Right cardiac atrium (tissue), 5 donors: ENCODE measurements at places on chromosomes 4 and X. TPM values are rescaled to one million over a fixed set of nuclear protein-coding genes. Genes with fewer than 3 reads are reported as not detected.

The GUCY1A1 gene
- total RNA-seq, result 65.1 TPM

The CT83 gene
- total RNA-seq, result not detected

GRCh38 chrX:153725832-153726285, 1.2 kb downstream of the ABCD1 start:
- DNase-seq, result peak; percentile 38

- DNase-seq, result no peak
Observed at GRCh38 chr4:625631-626161, 323 bp downstream of the PDE6B start.

The SOX3 gene
- not detected for total RNA-seq

DNA sequence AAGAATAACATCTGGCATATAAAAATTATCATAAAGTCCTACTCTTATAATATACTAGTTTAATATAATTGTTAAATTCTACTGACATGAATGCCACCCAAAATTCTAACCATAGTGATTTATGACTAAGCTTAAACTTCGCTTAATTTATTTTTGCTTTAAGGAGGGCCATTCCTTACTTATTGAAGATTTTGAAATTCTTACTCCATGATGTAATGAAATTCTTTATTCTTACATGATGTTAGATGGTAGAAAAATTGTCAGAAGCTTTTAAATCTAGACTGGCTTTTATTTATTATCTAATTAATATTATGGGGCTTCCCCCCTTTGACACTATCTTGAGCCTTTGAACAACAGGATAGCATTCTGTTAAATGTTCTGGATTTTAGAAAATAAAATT, 19.5 kb upstream of the SUPT20HL2 start:
- no peak for DNase-seq

The CEP135 gene
- total RNA-seq, result 3.0 TPM

The CCDC120 gene
- 1.9 TPM for total RNA-seq

GRCh38 chr4:94416335-94416734, 35.4 kb upstream of the PDLIM5 start:
- DNase-seq, result no peak

The SPANXN3 gene
- not detected for total RNA-seq

The GC gene
- total RNA-seq, result not detected

The IL2RG gene
- total RNA-seq, result 0.88 TPM

DNA sequence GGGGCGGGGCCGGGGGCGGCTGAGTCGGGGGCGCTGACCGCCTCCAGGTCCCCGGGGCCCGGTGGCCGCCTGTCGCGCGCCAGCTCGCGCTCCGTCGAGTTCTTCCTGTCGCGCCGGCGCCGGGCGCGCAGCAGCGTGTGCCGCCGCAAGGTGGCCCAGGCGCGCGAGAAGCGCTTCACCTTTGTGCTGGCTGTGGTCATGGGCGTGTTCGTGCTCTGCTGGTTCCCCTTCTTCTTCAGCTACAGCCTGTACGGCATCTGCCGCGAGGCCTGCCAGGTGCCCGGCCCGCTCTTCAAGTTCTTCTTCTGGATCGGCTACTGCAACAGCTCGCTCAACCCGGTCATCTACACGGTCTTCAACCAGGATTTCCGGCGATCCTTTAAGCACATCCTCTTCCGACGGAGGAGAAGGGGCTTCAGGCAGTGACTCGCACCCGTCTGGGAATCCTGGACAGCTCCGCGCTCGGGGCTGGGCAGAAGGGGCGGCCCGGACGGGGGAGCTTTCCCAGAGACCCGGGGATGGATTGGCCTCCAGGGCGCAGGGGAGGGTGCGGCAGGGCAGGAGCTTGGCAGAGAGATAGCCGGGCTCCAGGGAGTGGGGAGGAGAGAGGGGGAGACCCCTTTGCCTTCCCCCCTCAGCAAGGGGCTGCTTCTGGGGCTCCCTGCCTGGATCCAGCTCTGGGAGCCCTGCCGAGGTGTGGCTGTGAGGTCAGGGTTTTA, 1.5 kb downstream of the ADRA2C start:
- DNase-seq, result no peak

DNA sequence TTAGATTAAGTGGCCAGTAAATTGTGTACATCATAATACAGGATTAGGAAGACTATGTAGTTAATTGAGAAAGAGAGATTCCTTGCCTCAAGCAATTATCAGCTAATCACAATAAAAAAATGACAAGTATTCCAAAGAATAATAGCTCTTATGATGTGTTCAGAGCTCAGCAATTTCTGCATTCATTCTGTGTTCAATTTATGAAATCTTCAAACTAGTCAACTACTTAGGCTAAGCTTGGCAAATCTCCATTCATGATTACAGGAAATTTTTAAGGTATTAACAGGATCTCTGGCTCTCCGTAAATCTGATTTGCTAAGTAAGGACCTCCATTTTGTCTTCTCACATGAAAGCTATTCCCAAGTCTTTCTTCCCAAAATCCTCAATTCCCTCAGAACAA, 256.9 kb upstream of the TEX13A start:
- no peak for DNase-seq

The RNF128 gene
- total RNA-seq, result 2.1 TPM
